ENCODE measurements at places on chromosomes 5 and 9.

DNA sequence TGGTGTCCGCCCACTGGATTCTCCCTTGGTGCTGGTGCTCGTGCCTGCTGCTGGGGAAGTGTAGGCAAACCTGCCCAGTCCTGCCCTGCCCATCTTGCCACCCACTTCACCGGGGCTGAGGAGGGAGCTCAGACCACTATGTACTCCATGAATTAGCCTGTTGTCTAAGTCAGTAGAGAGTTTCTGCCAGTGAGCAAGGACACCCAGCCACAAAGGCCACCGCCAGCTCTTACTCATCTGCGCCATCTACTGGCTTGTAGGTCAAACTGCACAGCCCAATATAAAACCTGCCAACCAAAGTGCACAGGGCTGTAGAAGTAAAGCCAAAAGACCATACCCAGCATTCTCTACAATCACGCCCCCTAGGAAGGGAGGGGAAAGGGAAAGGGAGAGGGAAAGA lies 102.3 kb downstream of the GLIS3 start:
- no peak for DNase-seq

- DNase-seq = no peak
These were observed 284.1 kb downstream of the NFIB start for GRCh38 chr9:14029806-14030374.

- DNase-seq = peak; percentile 49
These were observed 181.1 kb upstream of the SPEF2 start for GRCh38 chr5:35436400-35437057.

DNA sequence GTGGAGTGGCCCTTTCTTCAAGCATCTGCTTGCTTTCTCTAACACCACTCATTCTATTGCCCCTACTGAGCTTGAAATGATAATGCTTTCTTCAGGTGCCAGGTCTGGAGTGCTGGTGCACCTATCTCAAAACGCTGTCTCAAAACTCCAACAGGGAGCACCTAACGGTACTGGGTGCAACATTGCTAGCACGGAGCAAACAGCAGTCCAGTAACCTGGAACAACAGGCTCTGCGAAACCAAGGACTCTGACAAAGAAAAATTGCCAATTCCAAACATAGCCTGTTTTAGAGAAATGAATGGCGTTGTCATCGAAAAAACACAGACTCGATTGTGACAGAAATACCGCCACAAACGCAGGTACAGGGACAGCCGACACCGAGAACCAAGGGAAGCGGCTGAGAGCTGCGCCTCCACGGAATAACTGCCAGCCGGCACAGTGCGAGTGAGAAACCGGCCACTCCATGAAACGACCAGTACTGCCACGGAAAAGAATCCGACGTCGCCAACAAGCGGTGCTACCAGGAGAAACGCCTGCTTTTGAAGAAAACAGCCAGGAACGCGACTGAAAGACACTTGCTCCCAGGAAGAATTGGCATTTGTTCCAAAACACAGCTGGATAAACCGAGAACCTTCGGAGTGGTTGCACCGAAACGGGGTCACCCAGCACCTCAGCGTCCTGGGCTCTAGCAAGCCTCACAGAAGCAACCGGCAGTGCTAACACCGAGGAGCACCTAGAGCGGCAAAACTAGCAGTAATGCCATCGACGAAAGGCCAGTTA lies 3.1 kb downstream of the ANXA2R start:
- DNase-seq = no peak

GRCh38 chr5:61423487-61424145 lies 91.6 kb downstream of the ZSWIM6 start:
- DNase-seq = no peak

DNA sequence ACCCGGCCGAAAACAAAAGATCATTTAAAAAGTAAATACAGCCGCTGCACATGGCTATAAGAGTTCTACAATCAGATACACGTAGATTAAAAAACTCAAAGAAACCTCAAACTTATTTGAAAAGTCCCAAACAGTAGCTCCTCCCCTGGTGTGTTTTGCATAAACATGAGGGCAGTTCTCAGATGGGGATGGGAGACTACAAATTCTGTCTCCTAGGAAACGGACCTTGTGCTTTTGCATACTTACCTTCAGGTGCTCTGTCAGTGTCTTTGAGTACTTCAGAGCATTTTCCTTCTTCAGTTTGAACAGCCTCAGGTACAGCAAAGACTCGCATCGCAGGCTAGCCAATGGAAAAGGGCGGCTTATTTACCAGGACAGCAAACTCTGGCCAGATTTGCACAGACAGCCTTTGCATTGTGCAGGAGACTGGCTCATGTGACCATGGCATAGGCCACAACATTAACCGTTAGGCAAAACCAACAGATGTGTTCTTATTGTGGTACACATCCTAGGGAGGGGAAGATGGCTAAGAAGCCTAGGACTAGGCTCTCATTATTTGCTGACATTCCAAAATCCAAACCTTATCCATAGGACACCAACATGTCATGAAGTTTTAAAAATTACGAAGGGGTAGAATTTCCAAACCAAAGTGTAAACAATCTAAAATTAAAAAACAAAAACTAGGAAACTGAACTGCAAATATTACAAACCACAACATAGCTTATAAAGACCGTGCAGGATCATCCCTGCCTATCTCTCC lies 12.8 kb downstream of the LEAP2 start:
- DNase-seq = no peak
